ENCODE measurements at places on chromosomes 16 and 17.

GRCh38 chr16:3115003-3115402 lies 2.6 kb downstream of the ZNF205 start:
- no peak for DNase-seq

DNA sequence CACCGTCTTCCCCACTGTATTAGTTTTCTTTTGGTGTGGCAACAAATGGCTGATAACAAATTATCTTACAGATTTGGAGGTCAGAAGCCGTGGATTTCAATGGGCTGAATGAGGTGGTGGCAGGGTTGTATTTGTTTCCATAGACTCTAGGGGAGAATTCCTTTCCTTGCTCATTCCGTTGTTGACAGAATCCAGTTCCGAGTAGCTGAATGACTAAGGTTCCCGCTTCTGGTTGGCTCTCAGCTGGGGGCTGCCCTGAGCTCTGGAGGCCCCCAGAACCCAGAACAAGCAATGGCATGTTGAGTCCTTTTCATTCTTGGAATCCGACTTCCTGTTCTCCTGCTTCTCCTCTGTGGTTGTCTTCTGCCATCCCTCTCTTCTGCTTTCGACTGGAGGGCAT lies 280.4 kb downstream of the SNX29 start:
- no peak for DNase-seq

DNA sequence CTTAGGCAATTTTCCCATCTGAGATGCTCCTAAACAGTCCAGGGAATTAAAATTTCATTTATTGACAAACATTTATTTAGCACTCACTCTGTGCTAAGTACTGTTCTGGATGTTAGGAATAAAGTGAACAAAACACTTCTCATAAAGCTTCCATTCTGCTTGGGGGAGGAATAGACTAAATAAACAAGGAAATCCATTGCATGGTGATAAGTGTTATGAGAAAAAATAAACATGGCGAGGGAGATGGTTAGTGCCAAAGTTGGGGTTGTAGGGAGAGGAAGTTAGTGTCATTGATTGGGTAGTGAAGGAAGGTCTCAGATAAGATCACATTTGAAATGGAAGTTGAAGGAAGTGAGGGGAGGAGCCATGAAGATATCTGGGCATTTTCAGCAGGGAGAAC lies 72.2 kb upstream of the CES5A start:
- no peak for DNase-seq

DNA sequence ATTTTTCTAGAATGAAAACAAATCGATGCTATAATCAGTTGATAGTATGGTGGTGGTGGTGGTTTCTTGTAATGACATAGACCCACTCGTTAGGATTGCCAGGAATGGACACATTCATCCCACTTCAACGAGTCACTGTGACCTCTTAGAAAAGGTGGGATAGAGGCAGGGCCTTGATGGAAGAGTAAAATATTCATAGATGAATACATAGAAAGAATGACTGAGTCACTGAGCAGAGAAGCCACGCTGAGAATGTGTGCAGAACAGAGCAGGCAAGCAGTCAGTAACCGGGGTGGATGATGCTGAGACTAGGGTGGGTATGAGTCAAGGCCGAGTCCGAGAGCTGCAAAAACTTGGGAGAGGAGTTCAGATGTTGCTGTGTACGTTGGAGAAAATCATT lies 129.9 kb downstream of the PITPNC1 start:
- no peak for DNase-seq

DNA sequence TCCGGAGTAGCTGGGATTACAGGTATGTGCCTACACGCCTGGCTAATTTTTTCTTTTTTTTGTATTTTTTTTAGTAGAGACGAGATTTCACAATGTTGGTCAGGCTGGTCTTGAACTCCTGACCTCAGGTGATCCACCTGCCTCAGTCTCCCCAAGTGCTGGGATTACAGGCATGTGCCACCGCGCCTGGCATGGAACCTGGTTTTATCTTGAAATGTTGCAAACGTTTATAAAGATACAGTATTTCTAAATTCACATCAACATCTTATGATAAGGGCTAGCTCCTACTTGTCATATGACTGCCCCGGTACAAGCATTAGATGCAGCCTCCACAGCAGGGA lies 1.5 kb upstream of the IST1 start:
- no peak for DNase-seq

DNA sequence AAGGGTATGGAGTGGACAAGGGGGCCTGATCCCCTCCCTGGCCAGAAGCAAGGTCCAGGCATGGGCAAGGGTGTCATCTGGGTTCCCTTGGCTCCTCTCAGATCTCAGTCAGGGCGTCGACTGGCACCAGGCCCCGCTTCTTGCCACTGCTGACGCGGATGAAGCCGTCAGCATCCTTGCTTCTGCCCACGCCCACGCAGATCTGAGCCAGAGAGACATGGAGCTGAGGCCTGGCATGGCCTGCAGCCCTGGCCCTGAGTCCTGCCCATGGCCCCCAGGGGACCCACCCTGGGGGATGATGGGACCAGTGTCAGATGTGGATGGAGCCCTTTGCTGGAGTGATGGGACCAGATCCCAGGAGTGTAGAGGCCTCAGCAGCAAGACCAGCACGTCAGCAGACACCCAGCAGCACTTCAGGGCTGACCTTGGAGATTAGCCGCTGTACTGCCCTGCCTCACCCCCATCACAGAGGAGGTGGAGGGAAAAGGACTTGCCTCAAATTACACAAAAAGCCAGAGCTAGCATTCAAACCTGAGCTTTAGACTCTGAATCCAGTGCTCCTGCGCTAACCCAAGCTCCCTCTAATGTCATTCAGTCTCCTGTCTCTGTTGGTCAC lies 12.2 kb downstream of the RPL19 start:
- DNase-seq = no peak
